ENCODE measurements at places on chromosomes 2 and 18.
A peak's percentile ranks its signal among the peaks of the same experiment; 100 is the strongest.

DNA sequence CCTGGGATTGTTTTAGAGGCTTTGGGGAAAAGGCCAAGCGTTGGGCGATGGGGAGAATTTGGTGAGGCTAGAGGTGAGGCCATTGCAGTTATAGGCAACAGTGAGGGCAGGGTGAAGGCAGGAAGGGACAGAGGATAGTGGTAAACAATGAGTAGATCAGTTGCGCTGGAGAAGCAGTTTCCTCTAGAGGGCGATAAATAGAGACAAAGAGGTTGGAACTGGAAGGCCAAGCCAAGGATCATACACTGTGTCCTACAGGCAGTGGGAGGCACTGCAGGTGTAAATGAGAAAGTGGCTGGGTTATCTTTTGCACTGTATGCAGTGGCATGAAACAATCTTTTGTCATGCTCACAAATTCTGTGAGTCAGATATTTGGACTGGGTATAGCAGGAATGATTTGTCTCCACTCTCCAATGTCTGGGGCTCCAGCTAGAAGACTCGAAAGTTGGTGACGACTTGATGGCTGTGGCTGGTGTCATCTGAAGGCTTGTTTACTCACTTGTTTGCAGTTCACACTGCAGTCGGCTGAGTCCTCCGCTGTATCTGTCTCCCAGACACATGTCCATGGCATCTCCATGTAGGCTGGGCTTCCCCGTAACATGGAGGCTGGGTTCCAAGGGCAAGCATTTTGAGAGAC, 82.1 kb downstream of the TNP1 start:
- no peak for DNase-seq

DNA sequence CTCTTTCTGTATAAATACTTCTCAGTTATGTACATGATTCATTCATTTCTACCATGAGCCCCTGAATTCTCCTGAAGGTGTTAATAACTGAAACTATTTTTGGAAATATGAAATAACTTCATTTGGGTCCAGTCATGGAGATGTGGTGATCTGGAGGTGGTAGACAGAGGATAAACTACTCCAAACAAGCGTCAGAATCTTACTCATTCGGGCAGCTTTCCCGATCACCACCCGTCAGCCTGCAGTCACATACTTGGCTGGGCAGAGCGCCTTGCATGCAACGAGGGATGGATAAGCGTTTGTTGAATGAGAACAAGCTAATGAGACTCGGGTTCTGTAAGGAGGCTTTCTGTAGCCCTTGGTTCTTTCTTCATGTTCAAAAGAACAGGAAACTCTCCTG, 222.7 kb downstream of the CD226 start:
- no peak for DNase-seq

DNA sequence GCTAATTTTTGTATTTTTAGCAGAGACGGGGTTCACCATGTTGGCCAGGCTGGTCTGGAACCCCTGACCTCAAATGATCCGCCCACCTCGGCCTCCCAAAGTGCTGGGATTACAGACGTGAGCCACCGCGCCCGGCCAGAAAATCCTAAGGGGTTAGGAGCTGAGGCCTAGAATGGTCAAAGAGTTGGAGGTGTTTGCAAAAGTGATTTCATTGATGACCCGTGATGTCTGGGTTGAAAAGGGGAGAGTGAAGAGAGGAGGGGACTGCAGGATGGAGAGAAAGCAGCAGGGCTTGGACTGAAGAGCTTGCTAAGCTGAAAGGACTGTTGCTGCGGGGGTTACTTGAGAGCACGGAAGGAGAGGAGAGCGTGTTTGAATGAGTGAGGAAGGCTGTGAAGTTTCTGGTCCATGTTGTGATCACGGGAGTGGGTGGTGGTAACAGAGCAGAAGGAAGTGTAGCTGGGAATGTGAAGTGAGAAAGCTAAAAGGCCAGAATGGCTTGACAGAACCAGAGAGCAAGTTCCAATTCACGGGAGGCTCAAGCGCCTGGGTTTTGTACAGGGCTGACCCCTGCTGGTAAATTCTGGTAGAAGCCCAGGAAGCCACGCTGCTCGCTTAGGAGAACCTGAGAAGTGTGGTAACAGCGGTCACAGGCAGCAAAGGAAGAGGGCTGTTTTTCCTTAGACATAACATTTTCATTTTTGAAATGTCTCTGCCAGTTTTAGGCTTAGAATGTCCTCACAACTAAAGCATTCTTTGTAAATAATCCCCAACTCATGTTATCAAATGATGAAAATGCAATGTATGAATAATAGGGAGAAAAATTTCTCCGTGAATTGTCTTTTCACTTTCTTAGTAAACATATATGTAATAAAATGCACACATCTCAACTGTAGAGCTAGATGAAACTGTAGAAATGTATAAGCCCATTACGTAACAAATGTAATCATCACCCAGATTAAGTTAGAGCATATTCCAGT, 40.5 kb upstream of the ACTR2 start:
- peak; percentile 26 for DNase-seq

- DNase-seq: no peak
Measured at GRCh38 chr2:2332381-2332780, 1.3 kb upstream of the MYT1L start.

DNA sequence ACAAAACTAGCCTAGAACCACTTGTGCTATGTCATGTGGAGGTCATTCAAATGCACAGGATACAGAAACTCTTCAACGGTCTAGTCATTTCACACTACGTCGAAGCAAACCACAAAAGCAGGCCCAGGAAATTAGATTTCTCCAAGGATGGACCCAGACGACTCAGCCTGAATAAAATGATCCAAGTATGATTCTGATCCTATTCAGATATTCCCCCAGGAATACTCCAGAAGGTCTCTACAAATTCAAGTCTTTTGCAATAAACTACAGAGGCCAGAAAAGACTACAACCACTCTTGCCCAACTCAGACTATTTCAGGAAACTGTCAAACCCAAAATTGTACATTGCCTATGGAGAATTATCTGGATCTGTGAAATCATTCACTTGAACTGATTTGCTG, 422.5 kb downstream of the METTL4 start:
- DNase-seq: no peak

DNA sequence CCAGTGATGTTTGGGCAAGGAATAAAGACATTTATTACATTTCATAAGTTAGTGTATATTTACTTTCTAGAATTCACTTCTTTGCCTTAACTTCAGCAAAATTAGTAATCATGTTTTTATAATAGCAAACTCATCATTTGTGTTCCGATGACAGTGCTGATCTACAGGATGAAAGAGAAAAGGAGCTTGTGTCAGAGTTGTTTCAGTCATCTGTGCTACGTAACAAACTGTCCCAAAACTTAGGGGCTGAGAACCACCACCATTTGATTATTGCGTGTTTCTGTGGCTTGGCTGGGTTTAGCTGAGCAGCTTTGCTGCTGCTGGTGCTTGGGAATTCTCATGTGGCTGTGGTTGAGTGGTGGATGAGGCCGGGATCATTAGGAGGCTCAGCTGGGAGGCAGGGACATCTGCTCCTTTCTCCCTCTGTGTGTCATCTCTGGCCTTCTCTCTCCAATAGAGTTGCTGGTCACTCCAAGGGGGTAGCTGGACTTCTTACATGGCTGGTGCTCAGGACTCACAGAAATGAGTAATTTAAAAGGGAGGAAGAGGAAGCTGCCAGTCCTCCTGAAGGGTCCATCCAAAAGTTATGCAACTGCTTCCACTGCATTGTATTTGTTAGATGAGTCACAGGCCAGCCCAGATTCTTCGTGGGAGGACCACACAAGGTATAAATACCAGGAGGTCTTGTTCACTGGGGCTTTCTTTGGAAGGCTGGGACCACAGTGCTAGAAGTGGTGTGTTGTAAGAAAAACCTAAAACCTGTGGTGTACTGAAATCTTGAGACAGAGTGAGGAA, 43.4 kb upstream of the HAAO start:
- no peak for DNase-seq

GRCh38 chr2:109173311-109174171, 44.5 kb downstream of the SH3RF3 start:
- DNase-seq: no peak

DNA sequence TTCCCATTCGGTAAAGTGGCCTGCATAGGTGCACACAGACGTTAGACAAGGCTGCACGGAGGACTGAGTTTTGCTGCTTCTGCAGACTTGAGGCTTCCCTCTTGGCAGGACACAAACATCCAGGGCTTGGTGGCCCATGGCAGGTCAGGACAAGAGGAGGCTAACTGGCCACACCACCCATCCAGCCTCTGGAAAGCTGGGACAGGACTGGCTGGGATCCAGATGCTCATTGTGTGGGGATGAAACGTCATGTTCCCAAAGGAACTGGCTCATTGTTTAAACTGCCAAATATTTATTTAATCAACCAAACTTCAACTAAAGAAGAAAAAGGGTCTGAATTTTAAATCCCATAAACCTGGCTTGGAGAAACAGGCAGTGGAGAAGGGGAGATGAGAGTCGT, 239.1 kb upstream of the EPAS1 start:
- no peak for DNase-seq

- DNase-seq: no peak
Measured at GRCh38 chr2:8525582-8526402, 156.1 kb upstream of the ID2 start.

GRCh38 chr18:74957588-74958224, 251.2 kb downstream of the PTGR3 start:
- no peak for DNase-seq

DNA sequence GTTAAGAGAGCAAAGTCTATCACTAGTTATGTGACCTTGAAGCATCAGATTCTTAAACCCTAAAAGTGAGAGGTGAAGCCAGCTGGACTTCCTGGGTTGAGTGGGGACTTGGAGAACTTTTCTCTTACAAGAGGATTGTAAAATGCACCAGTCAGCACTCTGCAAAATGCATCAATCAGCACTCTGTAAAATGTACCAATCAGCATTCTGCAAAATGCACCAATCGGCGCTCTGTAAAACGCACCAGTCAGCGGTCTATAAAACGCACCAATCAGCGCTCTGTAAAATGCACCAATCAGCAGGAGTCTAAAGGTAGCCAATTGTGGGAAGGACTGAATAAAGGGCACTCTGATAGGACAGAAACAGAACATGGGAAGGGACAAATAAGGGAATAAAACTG, 291.6 kb upstream of the FAM98A start:
- DNase-seq: no peak

DNA sequence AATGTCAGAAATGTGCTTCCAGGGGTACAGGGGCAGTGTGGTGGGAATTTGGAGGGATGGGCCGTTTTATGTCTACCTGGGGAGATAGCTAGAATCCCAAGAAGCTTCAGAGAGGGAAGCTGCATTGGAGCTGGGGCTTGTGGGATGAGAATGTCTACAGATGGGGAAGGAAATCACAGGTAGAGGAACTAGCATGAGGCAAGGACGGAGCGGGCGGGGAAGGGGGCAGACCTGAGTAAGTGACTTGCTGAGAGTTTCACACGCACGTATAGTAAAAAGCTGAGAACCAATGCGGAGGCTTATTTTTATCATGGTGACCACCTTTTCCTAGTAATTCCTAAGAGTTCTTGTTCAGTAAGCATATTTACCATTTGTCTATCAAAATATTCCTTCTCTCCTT, 6.3 kb downstream of the C2orf80 start:
- no peak for DNase-seq

- DNase-seq: no peak
Measured at GRCh38 chr2:5777131-5777535, 84.9 kb downstream of the SOX11 start.

DNA sequence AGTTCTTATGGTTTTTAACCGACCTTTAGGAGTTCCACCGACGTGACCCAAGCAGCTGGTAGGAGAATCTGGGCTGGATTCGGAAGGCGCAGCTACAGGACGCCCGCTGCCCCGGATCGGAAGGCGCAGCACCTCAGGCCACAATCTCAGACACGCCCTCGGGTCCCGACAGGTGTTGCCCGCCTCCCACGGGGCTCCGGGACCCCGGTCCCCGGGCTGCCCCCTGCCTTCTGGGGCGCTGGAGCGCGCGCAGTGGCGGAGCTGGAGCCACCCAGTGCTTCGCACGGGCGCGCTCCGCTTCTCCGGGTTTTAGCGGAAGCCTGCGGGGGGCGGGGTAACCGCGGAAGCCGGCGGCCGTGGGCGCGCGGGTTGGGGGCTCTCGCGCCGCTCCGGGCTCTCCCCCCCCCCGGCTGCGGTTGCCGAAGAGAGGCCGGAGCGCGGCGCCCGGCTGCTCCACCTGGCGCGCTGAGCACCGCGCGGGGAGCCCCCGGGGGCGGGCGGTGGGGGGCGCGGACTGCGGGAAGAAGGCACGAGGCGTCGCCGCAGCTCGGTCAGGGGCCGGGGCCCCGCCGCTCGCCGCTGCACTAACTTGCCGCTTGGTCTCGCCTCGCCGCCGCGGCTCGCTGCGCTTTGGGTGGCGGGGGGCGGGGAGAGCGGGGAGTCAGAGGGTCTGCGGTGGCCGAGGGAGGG, 718.8 kb downstream of the DPP10 start:
- DNase-seq: no peak

DNA sequence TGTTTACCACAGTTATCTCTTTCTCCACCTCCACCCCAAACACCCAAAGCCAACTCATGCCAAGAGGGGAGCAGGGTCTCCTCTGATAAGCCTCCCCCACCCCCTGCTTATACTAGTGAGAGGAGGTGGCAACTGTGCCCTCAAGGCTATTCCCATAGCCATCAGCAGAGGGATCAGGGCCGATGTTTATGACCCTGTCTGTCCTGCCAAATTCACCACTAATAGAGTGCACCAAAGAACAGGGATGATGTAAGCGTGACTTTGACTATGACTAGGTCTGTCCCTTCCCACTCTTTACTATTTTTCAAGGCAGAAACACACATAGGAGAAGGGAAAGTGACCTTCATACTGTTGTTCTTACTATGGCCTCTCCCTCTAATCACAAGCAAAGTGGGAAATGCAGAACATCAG, 74.6 kb downstream of the CLHC1 start:
- no peak for DNase-seq

GRCh38 chr2:236672606-236673005, 103.0 kb downstream of the ACKR3 start:
- no peak for DNase-seq

DNA sequence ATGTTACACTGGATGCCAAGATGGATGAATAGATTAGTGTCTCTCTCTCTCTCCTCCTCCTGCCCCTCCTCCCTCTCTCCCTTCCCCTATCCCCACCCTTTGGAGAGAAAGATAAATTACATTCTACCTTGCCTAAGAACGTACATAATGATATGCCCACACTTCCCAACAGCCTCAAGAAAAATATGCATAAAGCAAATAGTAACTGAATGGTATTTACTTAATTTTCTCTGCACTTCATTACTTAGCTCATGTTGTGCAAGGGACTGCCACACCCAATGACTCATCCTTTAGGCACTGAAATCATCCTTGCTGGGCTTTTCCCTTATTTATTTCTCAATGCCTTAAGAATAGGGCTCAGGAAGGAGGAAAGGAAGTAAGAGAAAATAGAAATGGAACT, 137.3 kb upstream of the PID1 start:
- DNase-seq: no peak

DNA sequence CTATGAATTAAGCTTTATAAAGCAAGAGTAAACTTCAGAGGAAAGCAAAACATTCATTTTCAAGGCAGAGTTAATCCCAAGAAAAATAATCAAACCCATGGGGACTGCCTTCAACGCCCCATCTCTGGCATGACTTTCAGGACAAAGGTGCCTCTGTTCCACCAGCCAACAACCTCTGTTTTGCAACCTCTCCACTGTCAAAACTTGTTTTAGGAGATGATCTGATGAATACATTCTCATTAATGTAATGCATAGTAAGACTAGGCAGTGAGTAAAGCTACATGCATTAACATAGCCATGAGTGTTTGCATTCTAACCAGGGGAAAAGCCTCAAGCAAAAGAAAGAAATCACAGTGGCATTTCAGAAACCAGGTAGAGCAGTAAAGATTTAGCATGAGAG, 357.0 kb downstream of the FBXO15 start:
- DNase-seq: no peak

GRCh38 chr2:10344105-10345066, 41.7 kb downstream of the HPCAL1 start:
- no peak for DNase-seq

Measured in effector CD8-positive, alpha-beta T cell (primary cell).